Osteoblast (primary cell): ENCODE measurements at places on chromosomes 3 and 15. TPM values are rescaled to one million over a fixed set of nuclear protein-coding genes. Genes with fewer than 3 reads are reported as not detected.

DNA sequence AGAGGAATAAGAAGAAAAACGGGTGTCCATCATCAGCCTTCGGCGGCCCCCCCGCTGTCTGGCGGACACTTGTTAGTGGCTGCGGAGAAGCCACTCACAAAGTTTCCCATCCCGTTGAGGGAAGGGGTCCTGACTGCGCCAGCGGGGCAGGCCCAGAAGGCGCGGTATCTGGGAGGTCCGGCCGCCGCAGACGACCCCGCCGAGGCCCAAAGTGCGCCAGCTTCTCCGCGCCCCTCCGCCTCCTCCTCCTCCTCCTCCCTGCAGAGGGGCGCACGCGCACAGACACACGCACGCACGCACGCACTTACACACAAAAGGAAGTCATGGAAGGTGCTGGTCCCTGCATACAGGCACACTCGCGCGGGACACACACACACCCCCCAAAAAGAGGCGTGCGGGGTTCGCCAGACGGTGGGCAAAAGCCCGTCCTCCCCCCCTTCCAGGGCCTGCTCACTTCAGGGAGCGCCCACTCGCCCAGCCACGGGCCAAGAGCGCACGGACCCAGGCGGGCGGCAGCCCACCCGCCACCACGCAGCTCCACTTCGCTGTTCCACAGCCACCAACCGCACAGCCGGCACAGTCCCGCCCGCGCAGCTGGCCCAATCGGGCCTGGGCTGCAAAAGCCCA lies 18.0 kb downstream of the ZNF148 start:
- H3K27ac ChIP-seq, result peak overlapping the region; percentile 45
- DNase-seq, result peak; percentile 89
- peaks cover 7% of the 10 kb centered on the region for H3K4me1 ChIP-seq
- H3K36me3 ChIP-seq, result no peaks in the 10 kb centered on the region
- H3K4me3 ChIP-seq, result peak overlapping the region; percentile 77
- no peaks in the 10 kb centered on the region for H3K27me3 ChIP-seq

DNA sequence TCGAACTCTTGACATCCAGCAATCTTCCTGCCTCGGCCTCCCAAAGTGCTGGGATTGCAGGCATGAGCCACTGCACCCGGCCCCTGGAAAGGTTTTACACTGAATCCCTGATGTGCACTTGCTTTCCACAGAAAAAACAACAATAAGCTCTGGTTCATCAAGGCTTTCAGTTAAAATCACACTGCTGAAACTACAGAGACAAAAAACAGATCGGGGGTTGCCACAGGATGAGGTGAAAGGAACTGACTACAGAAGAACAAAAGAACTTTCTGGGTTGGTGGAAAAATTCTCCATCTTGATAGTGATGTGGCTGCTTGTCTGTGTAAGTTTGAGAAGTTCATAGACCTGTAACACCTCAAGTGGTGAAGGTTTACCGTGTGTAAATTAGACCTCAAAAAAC lies 2.9 kb downstream of the RAB43 start:
- H3K27ac ChIP-seq, result no peak overlapping the region
- no peaks in the 10 kb centered on the region for H3K27me3 ChIP-seq
- H3K4me3 ChIP-seq, result no peak overlapping the region
- H3K36me3 ChIP-seq, result peaks cover 19% of the 10 kb centered on the region
- DNase-seq, result no peak

Gene CNTN6
- total RNA-seq, result under 0.01 TPM in 1 of 2 replicates, not detected in the other

Gene VGLL3
- total RNA-seq, result 198 and 242 TPM in 2 replicates
